ENCODE measurements at places on chromosomes 16 and 17.

DNA sequence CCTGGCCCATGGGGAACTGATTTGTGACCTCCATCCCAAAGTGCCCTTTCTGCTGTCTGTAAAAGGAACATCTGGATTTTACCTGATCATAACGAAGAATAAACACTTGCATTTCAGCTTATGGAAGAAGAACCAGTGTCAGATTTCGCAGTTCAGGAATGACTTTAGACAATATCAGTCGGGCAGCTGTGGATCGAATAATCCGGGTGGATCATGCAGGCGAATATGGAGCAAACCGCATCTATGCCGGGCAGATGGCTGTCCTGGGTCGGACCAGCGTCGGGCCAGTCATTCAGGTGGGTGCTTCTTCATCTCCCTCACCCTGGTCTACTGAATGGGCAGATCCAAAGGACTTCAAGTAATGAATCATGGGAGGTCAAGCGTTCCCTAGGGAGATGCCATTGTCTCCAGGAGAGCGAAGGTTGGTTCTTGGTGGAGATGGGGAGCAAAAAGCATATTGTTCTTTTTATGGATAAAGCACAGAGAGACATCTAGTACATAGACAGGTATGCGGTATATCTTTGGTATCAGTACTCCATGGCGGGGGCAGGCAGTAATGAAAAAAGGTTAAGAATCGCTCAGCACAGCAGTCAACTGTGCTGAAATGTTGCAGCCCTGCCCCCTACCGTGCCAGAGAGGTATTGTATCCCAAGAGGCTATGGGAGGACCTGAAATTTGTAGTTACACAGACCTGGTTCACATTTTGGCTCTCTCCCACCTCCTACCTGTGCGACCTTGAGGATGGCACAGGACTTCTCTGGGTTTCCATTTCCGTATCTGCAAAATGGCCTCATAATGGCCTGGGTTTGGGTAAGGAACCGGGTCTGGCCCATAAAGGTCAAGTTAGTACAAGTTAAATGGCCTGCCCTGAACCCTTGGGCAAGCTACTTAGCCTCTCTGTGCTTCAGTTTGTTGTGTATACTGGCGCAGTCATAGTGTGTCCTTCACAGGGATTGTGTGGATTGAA, 4.7 kb downstream of the COQ7 start:
- no peak for DNase-seq

GRCh38 chr16:22018559-22018958, 10.6 kb downstream of the MOSMO start:
- no peak for DNase-seq

- DNase-seq, result no peak
Measured at GRCh38 chr17:3904501-3904900, 11.6 kb upstream of the CAMKK1 start.

DNA sequence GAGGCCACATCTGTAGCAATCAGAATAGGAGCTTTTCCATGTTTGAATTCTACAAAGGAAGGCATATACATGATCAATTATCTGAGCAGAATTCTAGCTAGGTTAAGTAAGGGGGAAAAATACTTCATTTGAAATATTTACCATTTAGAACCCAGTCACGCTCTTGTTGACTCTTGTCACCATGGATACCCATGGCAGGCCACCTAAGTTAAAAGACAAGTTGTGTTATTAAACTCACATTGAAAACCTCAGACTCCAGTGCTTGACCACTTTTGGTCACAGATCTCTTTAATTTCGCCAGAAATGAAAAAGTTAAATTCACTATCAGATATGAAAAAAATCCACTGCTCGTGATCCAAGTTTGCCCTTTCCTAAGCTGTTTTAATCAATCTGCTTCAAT, 4.1 kb downstream of the DDX5 start:
- no peak for DNase-seq

DNA sequence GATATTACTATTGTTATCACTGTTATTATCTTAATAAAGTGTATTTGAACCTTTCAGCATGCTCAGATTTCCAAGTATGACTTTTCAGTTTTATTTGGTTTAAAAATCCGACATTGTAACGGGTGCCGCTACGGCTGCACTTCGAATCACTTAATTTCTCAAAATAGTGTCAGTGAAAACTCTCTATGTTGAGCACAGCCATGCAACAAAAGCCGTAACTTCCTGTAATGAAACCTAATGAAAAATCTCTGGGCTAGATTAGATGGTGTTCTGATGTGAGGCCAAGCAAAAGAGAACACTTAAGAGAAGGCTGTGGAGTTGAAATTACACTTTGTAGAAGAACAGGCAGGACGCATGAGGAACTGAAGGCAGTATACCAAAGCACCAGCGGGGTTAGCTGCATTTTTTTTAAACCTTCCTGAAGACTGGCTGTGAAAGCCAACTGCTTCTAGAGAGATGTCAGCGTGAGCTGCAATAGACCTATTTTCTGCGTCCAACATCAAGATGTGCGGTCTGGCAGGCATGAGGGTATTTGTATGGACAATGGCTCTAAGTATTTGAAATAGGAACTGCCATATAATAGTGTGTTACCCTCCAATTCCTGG, 1545.0 kb upstream of the GOT2 start:
- no peak for DNase-seq

- no peak for DNase-seq
Measured at GRCh38 chr17:45149669-45150664, 1.7 kb downstream of the HEXIM1 start.

- no peak for DNase-seq
Measured at GRCh38 chr17:39080421-39081078, 70.9 kb downstream of the PLXDC1 start.

DNA sequence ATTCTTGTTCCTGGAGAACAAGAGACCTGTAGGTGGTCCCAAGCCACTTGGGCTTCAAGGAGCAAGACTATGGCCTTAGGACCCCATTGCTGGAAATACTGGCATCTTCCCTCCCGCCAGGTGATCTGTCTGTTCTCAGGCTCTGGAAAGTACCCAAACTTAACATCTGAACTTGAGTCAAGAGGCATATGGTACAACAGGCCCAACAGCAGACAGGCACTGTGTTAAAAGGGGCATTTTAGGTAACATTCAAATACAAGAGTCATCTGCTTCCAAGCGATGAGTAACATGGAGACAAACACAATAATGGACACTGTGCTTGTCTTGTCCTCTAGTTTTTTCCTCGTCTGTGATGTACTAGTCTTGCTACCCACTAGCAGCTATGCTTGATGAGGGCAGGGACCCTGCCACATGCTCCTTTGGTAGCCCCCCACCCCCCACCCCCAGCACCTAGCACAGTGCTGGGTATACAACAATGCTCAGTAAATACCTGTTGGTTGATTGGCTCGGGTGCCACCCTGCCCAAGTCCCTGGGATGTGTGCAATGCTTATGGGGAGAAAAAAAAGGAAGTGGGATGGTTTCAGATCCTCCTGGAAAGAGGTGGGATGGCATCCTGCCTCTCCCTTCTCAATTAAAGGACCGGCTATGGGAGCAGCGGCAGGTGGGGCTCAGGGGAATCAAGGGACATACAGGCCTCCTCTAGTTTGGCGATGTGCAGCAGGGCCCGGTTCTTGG, 19.4 kb downstream of the CSF3 start:
- no peak for DNase-seq

- DNase-seq, result no peak
Measured at GRCh38 chr17:33753452-33753851, 460.4 kb upstream of the ASIC2 start.

DNA sequence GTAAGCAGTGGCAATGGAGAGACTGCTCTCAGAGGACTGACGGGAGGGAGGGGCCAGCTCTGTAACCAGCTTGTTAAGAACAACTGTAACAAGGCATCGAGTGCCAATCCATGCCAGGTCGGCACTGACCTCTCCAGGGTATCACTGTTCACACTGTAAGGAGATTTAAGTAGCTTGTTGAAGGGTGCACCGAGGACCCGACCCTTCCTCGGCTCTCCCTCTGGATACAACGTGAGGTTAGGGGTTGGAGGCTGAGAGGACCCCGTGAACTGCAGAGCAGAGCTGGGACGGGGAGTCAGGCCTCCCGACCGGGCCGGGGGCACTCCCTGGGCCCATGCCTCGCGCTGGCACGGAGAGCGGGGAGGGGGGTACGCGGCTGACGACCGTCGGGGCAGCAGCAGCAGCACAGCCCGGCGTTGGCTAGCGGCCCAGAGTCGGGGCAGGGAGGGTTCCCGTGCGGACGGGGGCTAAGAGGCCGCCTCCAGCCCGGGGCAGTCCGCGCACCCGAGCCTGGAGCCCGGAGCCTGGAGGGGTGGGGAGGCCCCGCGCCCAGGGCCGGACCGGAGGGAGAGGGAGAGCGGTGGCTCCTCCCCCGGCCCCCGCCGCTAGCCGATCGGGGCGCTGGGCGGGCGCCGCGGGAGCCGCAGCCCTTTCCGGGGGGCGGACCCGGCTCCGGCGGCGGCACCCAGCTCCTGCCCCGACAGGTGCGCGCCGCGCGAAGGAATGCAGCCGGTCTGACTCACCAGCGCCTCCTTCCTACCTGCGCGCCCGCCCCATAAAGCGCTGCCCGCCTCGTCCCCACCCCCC, at the start of gene ITGB4:
ITGB4 (plus strand) TSS at position 804 of the 807 bp plus-strand sequence. CDS start 3,245 bp downstream, outside the sequence.
- no peak for DNase-seq

DNA sequence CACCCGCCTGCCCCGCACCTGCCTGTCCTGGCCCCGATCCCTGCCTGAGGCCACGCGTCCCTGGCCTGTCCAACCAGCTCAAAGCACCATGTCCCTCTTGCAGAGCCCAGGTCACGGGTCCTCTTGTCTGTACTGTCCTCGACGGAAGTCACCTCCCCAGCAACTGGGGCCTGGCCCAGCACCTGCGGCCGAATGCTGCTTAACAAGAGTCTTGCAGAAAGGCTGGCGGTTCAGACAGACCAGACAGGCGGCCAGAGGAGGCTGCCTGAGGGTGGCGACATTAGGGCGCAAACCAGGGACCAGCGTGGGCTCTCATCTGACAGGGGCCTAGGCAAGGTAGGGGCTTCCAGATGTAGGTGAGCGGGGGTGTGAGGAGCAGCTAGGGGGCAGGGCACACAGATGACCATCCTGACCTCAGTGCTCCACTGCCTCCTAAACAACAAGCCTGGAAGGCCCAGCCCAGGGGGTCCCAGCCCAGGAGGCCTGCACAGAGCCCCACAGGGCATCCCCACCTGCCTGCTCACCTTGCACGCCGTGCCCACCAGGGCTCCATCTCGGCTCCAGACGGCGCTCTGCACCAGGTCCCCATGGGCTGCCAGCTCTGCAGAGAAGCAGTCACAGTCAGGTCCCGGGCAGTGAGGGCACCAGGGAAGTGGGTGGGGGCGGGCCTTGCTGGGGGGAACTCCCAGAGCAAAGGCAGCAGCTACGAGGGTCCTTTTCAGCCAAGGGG, 11.3 kb downstream of the CORO7 start:
- DNase-seq, result no peak

DNA sequence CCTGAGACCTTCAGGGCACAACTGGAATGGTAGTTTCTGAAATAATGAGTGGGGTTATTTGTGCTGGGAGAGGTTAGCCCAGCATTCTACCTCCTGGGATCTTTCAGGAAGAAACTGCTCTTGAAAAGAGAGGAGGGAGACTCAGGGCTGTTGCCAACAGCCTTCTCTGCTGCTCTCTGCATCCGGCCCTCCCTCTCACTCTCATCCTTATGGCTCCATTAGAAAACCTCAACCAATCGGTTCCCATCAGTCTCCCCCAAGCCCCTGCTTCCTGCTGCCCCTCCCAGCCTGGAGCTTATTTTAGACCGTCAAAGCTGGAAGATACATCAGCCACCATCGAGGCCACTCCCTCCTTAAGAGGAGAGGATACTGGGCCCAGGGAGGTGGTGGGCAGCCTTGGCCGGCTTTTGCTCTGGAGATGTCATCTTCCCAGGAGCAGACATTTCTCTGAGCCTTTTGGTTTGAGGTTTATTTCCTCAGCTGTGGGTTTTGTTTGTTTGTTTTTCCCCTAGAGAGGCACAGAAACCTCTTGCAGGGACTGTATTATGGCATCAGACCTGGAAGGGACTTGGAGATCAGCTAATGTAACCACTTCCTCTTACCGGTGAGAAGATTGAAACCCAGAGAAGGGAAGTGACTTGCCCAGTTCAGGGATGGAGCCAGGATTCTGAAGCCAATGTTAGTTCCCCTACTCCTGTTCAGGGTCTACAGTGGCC, 2.7 kb downstream of the MPRIP start:
- no peak for DNase-seq

DNA sequence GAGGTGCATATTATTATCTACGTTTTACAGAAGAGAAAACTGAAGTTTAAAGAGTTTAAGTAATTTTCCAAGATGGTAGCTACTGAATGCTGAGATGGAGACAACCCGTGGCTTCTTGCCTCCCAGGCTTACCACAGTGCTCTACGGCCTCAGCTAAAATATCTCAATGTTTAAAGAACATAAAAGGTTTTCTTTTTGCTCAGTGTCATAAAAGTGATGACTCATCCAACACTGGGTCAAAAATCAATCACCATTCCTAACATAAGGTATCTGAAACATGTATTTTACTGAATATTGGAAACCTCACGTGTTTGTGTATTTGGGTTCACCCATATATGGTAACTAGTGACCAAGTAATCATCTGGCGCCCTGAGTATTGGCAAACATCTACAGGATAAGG, 18.4 kb downstream of the ABCA9 start:
- no peak for DNase-seq

DNA sequence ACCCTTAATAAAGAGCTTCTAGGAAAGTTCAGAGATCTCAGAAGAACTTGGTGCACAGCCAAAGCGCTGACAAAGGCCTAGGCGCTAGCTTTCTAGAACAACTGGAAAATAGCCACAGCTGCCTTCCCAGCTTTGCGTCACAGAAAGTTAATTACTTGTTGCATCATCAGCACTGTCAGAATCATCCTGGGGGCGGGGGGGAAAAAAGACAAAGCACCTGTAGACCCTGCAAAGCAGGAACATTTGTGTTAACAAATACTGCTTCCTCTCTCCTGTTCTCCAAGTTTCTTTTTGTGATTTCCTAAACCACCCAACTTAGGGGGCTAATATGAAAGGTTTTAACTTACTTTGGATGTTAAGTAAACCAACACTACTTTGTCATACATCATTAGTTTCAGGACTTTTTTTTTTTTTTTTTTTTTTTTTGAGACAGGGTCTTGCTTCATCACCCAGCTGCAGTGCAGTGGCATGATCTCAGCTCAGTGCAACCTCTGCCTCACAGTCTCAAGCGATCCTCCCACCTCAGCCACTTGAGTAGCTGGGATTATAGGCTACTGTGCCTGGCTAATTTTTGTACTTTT, 4.8 kb upstream of the AARSD1 start:
- DNase-seq, result no peak

DNA sequence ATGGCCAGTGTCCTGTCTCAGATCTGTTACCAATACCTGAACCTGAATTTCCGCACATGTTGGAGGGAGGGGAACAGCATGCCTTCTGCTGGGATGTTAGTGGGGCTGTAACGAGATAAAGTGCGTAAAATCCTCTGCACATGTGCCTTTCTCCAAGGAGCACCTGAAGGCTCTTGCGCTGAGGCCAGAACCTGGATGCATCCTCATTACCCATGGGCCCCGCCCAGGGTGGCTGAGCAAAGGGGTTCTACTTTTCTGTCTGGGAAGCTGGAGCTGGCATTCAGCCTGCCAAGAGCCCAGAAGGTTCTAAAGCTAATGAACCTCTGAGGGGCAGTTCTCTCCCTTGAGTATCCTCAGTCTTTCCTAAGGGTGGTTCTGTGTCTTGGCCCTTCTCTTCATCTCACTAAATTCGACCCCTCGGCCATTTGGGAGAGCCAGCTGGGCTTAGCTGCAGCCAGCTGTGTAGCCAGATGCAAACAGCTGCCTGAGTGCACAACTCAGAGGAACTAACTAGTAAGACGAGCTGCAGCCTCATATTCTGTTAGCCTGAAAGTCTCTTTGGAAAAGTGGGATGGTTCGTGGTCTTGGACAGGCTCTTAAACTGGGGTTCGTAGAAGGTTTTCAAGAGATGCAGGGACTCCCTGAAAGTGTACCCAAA, 2.5 kb downstream of the ITGA3 start:
- no peak for DNase-seq

GRCh38 chr17:79831265-79832217, 7.7 kb downstream of the CBX4 start:
- DNase-seq, result no peak

Measured in GOT3 (cell line).